ENCODE measurements at places on chromosomes 3 and 15. TPM values are rescaled to one million over a fixed set of nuclear protein-coding genes. Genes with fewer than 3 reads are reported as not detected.

DNA sequence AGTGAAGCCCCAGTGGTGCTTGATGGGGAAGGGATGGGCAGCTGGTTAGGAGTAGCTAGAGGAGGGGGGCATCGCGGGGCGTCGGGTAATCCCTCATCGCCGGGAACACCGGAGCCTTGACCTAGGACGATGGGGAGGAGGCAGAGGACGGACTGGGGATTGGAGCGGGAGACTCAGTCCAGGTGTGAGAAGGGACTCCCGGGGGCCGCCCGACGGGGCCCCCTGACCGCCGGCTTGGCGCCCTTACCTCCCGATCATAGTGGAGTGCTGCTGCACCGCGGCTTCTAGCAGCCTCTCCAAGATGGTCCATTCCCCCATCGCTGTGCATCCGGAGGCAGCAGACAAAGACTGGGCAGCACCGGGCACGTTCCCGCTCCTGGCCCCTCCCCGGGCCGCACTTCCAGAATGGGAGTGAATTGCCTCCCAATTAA lies 612 bp downstream of the GJD2 start:
- H3K4me3 ChIP-seq = peak overlapping the region; percentile 55
- H3K4me1 ChIP-seq = peaks cover 17% of the 10 kb centered on the region
- peaks cover 97% of the 10 kb centered on the region for H3K27me3 ChIP-seq
- no peak overlapping the region for H3K27ac ChIP-seq

Gene GOLGA8G
- total RNA-seq = not detected

Gene ZNF774
- 1.9 TPM for total RNA-seq

DNA sequence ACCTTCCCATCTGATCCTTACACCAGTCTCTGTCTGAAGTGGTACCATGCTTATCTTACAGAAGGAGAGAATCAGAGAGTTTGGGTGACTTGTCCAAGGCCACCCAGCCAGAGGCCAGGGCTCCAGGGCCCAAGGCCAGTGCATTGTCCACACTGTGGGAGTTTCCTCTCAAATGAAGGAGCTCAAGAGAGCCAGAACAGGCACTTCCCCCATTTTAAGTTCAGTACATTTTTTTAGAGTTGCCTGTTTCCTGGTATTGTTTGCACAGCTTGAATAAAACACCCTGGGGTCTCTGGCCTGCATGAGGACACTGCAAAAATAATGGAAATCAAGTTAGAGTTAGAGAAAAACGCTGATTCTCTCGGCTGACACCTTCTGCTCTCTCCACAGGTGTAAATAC lies 284.0 kb downstream of the SQOR start:
- H3K27ac ChIP-seq = no peak overlapping the region
- no peaks in the 10 kb centered on the region for H3K36me3 ChIP-seq
- no peak for DNase-seq

Measured in neural progenitor cell (in vitro differentiated cells).